ENCODE measurements at places on chromosomes 5 and 9.
A peak's percentile ranks its signal among the peaks of the same experiment; 100 is the strongest.

- no peak for DNase-seq
Observed at GRCh38 chr9:72459308-72459707, 62.1 kb upstream of the TMC1 start.

- DNase-seq, result no peak
Observed at GRCh38 chr5:103473725-103474124, 88.9 kb downstream of the NUDT12 start.

DNA sequence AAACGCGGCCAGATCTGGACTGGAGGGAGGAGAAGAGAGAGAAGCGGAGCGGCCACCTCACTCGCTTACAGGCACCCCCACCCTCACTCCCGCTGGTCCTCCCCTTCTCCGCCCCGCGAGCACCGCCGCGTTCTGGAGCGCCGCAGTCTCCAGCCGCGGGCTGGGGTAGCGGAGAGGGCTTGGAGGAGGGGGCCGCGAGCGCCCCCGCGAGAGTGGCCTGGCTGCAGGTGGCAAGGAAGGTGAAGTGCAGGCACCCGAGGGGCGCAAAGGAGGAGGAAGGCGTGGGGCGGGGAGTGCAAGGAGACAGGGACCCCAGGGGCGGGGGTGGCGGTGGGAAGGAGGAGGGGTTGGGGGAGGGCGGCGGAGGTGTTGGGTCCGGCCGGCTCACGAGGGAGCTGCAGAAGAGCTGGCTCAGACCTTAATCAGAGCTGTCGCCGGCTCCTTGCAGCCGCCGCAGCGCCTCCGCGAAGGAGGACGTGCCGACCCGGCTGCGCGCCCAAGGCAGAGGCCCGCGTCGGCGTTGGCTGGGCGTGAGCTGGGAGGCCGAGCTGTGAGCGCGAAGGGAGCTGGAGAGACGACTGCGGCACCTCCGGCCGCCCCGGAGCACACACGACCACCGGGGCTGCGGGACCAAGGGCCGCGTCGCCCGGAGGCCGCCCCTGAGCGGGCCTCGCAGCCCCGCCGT lies at the start of gene DMRT3:
TSS of gene DMRT3 (plus strand) at position 398 of the 685 bp plus-strand sequence. CDS start 347 bp downstream, outside the sequence.
- DNase-seq, result no peak

DNA sequence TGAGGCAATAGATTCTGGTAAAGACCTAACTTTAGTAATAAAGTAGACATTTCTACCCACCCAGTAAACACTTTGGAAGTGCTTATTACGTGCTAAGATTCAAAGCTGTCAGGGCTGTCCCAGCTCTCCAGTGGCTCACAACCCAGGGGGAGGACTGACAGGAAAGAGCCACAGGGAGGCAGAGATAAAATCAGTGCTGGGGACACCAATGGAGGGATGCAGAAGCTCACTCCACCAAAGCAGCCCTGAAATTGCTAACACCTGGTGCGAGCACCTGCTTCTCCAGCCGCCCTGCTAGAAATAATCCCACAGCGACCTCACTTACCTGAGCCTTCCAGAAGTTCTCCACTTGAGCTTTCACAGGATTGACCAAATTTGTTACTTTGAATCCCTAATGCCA lies 501.0 kb downstream of the BNC2 start:
- DNase-seq, result no peak

GRCh38 chr9:93572221-93572620 lies 4.2 kb upstream of the PHF2 start:
- no peak for DNase-seq

DNA sequence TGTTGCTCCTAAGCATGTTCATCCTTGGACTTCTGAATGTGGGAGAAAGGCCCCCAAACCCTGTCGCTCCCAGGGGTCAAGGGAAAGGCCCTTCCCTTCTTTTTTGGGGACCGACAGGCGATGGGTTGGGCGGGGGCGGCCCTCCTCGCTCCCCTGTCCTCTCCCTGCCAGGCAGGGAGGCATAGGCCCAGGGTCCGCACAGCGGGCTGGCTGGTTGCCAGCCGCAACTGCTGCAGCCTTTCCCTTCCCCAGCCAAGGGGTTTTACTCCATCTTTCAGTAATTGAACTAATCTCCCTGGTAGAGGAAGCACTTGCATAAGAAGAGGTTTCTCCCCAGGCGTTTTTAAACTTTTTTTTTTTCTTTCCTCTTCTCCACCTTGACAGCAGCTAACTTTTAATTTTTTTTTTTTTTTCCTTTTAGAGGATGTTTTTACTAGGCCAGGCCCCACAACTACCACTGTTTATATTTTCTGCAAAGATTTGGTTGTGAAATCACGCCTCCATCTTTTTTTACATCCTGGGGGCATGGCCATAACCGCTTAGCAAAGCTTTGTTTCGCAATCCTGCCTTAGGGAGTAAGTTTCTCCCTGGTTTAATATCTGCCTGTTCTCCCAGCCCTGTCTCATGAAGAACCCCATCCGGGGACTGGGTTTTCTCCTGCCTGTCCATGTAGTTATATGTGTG lies 216.9 kb upstream of the ZNF608 start:
- no peak for DNase-seq

DNA sequence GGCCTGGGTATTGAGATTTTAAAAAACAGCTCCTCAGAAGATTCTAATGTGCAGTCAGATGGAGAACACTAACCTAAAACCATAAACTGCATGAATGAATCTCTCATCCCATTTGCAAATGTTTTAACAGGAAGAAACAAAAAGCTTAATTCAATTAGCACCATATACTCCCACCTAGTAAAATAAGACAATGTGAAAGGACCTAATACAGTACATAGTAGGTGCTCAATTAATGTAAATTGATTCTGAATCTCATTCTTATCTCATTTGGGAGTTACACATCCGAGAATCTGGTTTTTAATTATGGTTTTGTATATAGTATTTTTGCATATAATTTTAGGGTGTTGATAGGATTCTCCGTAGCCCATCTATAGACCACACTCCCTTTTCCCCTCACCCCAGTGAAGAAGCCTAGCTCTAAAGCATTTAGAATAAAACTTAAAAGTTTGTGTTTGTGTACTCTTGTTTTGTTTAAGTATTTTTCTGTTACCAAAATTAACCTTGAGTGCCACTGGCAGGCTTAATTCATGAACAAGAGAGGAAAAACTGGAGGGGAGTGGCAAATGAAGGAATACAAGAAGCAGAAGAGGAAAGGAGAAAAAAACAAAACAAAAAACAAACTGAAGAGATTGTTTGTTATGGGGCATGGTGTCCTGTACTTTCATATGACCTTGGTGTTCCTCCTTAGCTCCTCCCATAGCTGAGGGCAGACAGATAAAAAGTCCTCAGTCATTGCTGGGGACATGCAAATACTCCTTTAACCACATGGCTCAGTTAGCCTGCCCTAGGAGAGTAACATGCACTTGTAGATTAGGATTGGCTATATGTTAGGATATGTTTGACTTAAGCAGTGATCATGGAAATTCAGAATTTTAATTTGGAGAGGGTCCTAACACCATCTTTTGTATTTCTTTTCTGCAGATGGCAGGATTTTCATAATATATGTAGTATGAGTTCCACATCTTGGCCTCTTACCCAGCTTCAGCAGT lies 1.2 kb downstream of the RNF14 start:
- DNase-seq, result peak; percentile 8

GRCh38 chr9:21465859-21466518 lies 16.1 kb downstream of the IFNE start:
- DNase-seq, result no peak

- no peak for DNase-seq
Observed at GRCh38 chr9:82981552-82981951, 81.4 kb downstream of the RASEF start.

DNA sequence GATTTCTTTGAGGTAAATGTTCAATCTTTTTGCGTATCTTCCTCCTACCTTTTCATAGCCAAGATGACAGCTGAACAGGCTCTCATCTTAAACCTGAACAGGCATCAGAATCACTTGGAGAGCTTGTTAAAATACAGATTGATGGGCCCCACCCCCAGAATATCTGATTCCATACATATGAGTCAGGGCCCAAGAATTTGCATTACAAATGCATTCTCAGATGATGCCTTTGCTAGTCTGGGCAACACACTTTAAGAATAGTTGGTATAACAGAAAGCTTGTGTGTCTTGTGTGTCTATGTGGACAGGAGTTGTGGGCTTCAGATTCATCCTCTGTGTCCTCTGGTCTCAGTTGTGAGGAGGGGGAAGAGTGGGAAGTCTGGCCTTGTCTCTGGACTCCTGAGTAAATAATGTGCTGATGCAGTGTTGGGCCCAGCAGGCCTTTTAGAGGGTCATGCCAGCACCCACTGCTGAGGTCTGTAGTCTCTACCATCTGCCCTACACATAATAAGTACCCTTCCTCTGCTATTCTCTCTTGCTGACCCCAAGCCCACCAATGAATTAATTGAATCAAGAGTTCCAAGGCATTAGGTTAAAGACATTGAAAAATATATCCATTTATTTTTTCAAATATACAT lies 43.1 kb downstream of the PTCD2 start:
- peak; percentile 80 for DNase-seq

GRCh38 chr5:124841829-124842712 lies 95.6 kb upstream of the ZNF608 start:
- DNase-seq, result no peak

DNA sequence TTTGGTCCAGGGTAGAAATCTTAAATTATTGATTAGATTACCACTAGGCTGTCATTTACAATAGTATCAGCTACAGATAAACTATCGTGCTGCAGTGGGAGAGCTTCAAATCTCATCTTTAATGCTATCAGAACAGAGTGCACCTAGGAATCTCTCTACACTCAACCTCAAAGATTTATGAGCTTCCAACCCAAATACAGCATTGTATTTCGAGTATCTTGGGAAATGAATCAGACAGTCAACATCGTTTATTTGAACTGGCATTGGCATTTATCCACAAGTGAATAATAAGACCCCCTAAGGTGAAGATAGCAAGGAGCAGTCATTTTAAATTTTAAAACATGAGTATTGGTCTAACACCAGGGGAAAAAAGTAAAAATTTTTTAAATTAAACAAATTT lies 1203.2 kb downstream of the CDH12 start:
- DNase-seq, result no peak

DNA sequence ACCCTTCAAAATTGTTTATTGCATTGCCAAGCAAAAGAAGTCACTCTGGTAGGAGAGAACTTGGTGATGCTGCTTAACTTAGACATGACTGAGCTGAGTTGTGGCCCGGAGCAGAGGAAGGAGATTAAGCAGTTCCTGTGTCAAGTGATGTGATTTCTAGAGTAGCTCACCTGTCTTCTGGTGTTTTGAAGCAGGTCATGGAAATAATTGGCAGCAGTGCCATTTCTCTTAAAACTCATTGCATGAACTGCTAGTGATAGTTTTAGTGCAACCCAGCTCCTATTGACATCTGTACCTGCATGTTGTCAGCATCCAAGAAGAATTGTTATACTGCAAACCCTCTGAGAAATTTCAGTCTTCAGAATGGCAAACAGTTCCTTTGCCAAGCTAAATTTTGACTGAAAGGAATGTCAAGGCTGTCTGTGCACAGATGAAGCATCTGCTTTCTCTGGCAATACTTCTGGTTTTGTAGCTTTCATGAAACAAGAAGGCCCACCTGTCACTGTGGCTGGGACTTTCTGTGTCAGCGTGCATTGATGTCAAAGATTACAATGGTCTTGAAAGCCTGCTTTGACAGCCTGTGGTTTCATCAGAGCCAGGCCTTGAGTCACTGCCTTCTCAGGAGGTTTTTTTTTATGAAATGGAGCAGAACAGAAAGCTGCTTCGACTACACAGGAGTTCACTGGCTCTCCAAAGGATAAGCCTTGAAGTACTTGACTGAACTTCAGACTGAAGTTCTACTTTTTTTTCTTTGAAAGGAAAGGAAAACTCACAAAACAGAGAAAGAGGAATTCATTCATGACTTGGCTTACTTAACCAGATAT lies 90.6 kb downstream of the RALGPS1 start:
- no peak for DNase-seq

GRCh38 chr5:153885141-153885540 lies 153.6 kb downstream of the FAM114A2 start:
- DNase-seq, result no peak

- DNase-seq, result peak; percentile 30
Observed at GRCh38 chr9:85900504-85901201, 40.3 kb upstream of the NAA35 start.

DNA sequence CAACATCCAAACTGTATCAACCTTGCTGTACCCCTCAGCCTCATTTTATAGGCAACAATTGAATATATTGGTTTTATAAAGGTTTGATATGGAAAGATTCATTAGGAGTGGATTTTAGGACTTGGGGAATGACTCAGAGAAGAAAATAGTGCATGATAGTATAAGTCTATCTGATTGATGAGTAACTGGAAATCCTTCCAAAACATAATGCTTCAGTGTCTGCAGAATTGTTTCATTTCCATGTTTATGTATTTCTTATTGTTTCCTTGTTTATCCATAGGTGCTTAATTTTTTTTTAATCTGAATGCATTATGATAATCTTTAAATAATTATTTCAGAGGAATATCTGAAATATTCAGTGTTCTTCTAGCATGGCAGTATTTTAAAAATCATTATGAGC lies 12.6 kb downstream of the JAK2 start:
- DNase-seq, result no peak

GRCh38 chr9:114047717-114048116 lies 30.4 kb downstream of the AMBP start:
- peak; percentile 11 for DNase-seq

- peak; percentile 31 for DNase-seq
Observed at GRCh38 chr9:136710543-136710942, 1.8 kb upstream of the DIPK1B start.

- DNase-seq, result no peak
Observed at GRCh38 chr5:65395526-65396155, 86.1 kb downstream of the ADAMTS6 start.

GRCh38 chr5:61023131-61023530 lies 78.1 kb downstream of the NDUFAF2 start:
- no peak for DNase-seq

GRCh38 chr5:174571662-174572397 lies 152.6 kb upstream of the MSX2 start:
- peak; percentile 85 for DNase-seq

DNA sequence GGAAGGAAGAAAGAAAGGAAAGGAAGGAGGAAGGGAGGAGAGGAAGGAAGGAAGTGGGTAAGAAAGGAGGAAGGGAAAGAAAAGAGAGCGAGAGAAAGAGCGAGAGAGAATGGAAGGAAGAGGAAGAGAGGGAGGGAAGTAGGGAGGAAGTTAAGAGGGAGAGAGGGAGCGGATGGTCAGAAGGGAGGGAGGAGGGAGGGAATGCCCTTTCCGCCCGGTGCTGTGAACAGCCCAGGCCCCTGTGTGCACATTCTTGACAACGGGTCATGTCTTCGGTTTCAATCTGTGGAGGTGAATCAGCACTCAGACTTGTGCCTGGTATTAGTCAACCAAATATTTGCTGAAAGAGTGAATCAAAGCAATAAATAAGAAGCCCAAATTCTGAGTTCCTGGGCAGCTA lies 39.2 kb downstream of the PRUNE2 start:
- DNase-seq, result peak; percentile 91

DNA sequence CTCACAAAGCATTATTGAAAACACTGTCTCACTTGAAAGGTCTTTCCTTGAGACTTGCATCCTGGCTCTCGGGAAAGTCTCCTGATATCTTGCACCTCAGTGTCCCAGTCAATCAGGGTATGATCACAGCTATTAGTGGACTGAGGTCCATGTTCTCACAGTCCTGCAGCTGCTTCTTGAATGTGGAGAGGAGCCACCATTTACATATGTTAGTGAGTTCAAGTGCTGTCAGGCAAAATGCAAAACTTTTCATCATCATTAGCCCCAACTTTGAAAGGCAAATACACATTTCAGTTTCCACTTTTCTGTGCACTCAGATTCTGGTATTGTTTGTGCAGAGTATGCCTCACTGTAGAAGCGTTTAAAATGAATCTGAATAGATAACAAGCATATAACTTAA lies 111.6 kb downstream of the SNX18 start:
- no peak for DNase-seq

Data from ACHN (cell line).